ENCODE measurements at places on chromosomes 7 and 10.
A peak's percentile ranks its signal among the peaks of the same experiment; 100 is the strongest.

DNA sequence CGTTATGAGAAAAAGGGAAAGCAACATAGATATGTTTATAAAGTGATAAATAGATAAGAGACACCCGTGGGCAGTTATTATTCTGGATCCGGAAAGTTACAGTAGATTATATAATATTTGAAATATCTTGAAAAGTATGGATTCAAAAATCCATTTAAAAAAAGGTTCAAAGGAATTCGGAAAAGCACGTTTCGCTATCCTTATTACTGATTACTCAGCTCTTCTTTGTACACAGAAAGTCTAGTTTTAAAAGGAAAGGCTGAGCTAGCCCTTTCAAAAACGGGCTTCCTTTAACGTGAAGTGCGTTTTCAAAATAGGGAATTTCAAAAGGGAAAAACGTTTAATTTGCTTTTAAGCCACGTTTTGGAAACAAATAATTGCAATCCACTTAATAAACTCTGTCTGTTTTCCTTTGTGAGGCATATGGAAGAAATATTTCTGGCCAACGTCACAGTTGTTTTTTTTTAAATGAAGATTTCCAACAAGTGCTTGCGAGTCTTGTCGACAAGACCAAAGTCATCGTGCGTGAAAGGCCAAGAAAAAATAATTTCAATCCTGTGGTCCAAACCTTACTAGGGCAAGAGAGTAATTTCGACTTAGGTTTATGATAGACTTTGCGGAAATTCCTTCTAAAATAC lies 2.2 kb upstream of the SKIDA1 start:
- no peak for DNase-seq

- DNase-seq: no peak
Observed at GRCh38 chr10:62109587-62110293, 158.9 kb downstream of the RTKN2 start.

GRCh38 chr7:104240401-104240800 lies 32.6 kb upstream of the ORC5 start:
- DNase-seq: no peak

DNA sequence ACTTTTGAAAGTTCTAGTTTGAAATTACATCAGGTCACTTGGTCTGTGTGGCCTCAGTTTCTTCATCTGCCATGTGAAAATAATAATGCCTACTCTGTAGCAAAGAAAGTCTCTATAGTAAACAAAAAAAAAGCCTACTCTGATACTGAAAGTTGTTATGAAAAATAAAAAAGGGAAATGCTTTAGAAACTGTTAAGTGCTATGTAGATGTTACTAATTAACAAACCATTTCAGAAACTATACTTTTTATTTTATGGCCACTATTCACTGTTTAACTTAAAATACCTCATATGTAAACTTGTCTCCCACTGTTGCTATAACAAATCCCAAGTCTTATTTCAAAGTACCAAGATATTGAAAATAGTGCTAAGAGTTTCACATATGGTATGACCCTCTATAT lies 50.6 kb downstream of the CFTR start:
- DNase-seq: no peak

- no peak for DNase-seq
Observed at GRCh38 chr7:82429408-82429807, 14.2 kb downstream of the CACNA2D1 start.

- DNase-seq: no peak
Observed at GRCh38 chr7:41060796-41061195, 642.1 kb downstream of the INHBA start.

DNA sequence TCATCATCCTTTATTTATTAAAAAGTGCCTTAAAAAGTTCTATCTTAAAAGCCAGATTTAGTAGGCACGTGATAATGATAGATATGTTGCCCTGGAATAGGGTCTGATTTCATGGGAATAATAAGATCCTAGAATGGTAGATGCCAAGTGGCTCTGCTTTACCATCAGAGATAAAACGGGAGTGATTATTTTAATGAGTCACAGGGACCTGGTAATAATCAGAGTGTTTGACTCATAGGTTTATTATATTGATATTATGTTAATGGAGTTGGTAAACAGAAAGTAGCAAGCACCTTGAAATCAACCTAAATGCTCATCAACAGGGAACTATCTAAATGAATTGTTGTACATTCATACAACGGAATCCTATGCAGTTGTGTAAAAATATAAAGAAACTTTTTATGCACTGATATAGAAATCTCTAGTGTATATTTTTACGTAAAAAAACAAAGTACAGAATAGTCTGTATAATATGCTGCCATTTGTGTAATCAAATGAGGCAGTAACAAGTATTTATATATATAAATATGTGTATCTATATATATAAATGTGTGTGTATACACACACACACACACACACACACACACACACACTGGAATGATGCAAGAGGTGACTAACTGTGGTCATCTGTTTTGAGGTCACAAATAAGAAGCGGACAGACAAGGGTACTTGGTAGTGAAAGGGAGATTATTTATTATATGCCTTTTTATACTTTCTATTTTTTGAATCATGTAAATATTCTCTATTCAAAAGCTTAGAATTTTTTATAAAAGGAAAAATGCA lies 78.6 kb upstream of the DYNC1I1 start:
- no peak for DNase-seq

DNA sequence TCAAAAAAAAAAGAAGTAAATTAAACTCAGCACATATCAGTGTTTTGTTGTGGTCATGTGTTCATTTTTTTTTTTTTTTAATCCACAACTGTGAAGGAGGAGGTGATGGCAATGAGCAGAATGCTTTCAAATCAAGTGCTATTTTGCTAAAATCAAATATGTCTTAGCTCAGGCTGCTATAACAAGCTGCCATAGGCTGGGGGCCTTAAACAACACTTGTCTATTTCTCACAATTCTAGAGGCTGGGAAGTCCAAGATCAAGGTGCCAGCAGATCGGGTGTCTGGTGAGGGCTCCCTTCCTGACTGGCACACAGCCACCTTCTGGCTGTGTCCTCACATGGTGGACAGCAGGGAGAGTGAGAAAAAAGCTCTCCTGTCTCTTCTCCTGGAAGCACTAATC lies 203.9 kb downstream of the FAM107B start:
- no peak for DNase-seq

DNA sequence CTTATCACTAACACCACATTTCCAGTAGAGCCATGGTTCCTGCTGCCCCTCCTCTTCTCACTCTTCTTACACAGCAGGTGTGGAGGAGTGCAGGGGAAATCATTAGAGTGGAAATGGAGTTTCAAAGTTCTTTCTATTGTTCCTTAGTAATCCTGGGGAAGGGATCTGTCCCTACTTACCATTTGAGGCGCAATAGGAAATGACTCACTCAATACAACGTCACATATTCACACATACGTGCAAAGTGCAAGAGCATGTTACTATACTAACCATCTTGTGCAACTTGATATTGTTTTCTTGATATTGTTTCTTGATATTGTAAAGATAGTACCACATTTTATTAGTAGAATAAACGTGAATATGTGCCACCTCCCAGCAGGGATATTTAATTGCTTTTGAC lies 1010.2 kb downstream of the DNAJB9 start:
- DNase-seq: no peak

- peak; percentile 84 for DNase-seq
Observed at GRCh38 chr7:155206318-155207020, 91.2 kb upstream of the INSIG1 start.
